T follicular helper cell (primary cell): ENCODE measurements at places on chromosomes 3 and 15.

DNA sequence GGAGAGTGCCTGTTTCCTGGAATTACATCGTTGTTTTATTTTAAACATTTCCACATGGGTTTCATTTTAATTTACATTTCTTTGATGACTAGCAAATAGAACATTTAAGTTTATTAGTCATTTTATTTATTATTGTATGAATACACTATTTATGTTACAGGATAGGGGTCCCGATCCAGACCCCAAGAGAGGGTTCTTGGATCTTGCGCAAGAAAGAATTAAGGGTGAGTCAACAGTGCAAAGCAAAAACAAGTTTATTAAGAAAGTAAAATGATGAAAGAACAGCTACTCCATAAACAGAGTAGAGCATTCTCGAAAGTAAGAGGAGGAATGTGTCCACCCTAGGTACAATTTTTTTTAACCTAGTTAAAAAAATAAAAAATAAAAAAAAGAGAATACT is 539.5 kb downstream of the NAALADL2 start:
- DNase-seq, result no peak

DNA sequence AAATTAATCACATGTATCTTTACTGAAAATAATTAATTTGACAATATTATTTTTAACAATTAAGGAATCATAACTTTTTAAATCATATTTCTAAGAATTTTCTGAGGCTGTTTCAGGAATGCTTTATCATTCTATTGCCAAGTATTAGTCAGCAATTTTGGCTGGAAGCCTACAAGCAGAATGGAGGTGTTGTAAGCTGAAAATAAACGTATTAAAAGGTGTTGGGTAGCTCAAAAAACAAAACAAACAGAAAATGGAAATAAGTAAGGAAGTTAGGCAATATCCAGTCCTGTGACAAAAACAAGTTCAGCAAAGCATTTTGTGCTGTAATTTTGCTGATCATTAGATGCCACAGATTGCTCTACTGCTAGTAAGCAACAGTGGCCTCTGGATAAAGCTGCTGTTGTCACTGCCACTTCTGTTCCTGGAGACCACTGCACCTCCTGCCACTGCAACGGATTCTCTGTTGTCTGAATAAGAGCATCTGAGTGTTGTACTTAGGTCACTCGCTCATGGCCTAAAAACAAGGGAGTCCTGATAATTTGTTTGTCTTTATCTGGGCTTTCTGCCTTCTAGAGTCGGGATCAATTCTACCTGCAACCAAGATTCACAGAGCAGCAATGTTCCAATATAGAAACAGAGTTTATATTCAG is 63.5 kb upstream of the SLITRK3 start:
- no peak for DNase-seq

- DNase-seq, result no peak
Observed at GRCh38 chr3:23438657-23439056, 235.5 kb downstream of the UBE2E2 start.

DNA sequence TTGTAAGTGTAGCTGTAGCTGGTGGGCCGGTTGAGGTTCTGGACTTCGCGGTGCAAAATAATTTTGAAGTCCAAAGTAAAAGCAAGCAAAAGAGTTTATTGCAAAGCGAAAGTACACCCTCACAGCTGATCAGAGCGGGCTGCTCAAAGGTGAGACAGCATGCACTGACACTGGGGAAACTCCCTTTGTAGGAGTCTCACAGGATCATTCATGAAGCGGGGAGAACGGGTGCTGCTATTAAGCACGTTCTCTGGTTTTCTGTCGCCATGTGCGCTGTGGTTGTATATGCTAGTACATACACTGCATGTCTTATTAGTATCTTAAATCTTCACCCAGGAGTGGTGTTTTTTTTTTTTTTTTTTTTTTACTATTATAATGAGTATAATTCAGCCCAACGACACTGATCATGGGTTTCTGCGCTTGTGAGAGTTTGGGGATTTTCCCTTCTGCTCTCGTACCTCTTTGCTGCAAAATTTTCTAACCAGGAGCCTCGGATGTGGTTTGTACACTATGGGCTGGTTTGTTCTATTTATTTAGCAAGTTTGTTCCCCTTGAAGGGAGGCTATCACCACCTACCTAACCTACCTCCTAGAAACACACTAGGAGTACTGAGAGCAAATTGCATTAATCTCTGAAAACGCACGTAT is 1.4 kb upstream of the AP4E1 start:
- DNase-seq, result peak; percentile 70

- DNase-seq, result no peak
Observed at GRCh38 chr15:31427411-31427810, 100.8 kb downstream of the KLF13 start.

DNA sequence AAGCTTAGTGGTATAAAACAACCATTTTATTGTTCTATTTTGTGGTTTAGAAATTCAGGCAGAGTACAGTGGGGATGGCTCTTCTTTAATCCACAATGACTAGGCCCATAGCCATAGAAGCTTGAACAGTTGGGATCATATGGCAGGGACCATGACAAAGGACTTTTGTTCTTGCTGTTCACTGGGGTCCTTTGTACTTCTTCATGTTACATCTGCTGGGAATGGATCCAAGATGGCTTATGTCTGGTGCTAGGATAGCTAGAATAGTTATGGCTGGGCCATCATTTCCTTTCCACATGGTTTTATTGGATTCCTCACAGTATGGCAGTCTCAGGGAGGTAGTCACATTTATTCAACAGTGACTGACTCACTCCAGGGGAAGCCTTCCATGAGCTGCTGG is 427.9 kb upstream of the AGTR1 start:
- no peak for DNase-seq

DNA sequence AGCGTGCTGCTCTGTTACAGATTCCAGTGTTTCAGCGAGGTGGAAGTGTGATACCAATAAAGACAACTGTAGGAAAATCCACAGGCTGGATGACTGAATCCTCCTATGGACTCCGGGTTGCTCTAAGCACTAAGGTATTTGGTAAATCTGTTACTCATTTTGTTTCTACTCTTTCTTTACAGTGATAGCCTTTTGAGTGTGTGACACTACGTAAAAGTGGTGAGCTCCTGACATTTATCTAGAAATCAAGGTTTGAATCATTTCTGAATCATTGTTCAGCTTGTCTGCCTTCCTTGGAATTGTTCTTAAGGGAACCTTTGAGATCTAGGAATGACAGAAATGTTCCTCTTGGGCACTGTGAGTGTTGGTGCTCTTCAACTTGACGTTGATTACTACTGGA is 11.2 kb upstream of the CAPN3 start:
- no peak for DNase-seq

- DNase-seq, result no peak
Observed at GRCh38 chr3:40846451-40846850, 321.7 kb downstream of the ZNF621 start.

DNA sequence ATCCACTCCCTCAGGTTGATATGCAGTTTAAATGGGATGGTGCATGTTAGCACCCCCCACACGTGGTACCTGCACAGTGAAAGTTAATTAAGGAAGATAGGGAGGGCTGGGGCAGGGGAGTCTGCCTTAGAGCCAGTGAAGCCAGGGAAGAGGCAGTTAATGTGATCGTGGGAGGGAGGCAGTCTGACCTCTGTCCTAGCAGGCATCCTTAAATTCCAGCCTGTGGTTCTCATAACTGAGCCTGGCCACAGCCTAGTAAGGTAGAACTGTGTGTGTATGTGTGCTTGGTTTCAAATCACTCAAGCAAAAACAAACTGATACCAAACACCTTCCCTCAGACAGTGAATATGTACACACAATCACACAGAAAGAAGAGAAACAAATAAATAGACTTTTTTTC is 319.1 kb upstream of the TLE3 start:
- DNase-seq, result no peak

GRCh38 chr3:61532739-61533500 is 28.5 kb upstream of the PTPRG start:
- DNase-seq, result no peak

DNA sequence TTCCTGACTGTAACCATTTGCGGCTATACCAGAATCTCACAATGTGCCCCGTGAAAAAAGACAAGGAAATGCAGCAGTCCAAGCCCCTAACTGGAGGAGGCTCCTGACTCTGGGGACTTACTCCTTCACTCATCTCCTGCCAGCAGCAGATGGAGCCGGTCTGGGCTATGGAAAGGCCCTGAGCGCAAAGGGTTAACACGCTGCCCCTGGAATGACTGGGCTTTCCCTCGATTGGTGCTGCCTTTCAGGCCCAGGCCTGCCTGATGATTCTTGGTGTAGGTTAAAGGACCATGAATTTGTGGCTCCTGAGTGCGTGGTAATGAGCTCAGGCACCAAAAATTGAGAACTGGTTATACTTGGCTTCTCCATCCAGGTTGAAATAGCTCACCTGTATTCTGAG is 42.3 kb upstream of the GALNT15 start:
- no peak for DNase-seq

DNA sequence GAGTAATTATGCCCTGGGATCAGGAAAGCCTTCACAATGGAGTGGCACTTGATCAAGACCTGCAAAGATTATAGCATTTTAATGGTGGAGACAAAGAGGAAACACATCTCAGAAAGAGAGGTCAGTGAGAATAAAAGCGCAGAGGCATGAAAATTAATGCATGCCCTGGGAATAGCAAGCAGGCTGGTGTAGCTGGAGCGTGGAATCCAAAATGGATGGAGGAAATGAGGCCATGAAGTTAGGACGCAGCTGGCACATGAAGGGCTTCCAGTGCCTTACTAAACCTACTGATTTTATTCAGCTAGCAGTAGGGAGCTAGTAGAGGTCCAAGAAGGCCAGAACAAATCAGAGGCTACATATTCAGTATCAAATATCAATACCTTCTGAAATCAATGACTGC is 38.1 kb downstream of the TMEM212 start:
- no peak for DNase-seq

GRCh38 chr15:98860281-98861041 is 147.1 kb downstream of the PGPEP1L start:
- no peak for DNase-seq

GRCh38 chr3:124563376-124563775 is 166.9 kb upstream of the UMPS start:
- no peak for DNase-seq

DNA sequence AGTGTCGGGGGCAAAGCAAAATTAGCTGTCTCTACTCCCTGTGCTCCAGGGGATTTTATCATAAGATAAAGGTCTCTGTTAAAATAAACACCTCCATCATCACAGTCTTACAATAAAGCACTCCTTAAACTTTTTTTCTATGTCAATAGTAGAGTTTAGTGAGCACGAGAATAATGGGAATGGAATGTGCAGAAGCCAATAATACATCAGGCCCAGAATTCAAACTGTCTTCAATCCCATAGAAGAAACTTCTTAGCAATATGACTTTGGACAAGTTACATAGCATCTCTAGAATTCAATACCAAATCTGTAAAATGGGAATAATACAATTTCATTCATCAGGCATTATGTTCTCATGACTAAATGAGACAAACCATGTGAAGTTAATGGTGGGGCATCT is 49.0 kb upstream of the EPHA3 start:
- DNase-seq, result no peak

GRCh38 chr3:61985020-61985419 is 388.3 kb downstream of the FEZF2 start:
- DNase-seq, result no peak

DNA sequence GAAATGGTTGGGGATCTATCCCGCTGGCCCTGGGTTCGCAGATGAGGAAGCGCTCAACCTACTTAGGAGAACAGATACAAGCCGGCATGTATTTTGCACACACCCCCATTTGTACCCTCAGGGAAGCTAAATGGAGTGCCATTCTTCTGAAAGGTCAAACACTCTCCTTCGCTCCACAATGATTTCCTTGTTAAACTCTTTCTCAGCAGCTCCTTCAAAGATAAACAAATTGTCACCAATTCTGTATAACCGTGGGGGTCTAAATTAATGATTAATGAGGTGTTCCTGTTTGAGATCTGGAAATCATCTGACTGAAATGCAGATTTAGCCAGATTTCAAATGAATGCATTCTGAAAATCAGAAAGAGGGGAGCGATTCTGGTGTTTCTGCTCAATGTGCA is 124.0 kb downstream of the MEGF11 start:
- DNase-seq, result no peak

DNA sequence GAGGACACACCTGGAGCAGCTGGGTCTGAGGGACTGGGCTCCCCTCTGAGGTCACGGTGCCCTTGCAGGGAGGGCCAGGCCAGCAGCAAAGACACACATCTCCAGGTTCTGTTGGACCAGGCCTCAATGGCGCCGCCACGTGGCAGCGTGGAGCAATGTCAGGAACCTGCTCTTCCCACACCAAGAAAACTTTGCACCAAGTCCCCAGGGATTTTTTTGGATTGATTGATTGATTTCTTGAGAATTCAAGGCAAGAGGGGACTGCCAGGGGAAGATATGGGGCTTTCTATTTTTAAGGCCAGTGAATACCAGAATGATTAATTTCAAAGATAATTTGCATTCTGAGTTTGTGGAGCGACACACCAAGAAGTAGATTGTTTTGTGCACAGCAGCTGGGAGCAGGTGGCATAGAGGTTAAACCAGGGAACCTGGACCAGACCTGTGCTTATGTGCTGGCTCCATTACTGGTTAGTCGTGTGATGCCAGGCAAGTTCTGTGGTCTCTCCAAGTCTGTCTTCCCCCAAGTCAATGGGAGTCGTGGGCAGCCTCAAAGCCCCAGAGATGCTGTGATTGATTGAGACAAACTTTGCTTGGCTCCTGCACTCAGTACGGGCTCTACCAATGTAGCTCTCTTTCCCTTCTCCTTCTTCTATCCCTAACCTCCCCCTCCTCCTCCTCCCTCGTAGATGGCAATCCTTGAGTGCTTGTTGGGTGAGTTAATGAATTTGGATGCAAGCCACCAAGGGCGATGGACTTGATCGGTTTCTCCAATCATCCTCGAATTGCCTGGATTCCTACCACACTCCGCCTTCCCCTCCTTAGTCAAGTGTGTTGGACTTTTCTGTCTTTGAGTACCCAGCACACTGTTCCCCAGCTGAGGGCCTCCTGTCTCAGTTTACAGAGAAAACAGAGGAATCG is 96.2 kb upstream of the TRPM1 start:
- DNase-seq, result no peak

DNA sequence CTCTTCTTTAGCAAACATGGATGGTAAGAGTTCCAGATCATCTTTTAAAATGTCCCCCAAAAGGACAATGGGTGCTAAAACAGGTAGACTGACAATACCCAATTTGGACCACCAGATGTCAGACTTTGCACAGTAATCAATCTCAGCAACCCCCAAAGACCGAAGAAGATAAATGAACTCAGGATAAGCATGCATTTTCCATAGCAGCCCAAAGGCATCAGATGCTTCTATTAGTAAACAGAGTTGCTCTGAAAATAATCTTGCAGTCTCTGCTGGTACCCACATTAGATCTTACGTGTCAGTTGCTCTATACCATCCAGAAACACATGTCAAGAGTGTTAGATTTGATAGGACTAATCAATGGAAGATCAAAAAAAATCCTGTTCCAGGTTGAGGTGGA is 20.6 kb downstream of the MYH15 start:
- DNase-seq, result peak; percentile 28

DNA sequence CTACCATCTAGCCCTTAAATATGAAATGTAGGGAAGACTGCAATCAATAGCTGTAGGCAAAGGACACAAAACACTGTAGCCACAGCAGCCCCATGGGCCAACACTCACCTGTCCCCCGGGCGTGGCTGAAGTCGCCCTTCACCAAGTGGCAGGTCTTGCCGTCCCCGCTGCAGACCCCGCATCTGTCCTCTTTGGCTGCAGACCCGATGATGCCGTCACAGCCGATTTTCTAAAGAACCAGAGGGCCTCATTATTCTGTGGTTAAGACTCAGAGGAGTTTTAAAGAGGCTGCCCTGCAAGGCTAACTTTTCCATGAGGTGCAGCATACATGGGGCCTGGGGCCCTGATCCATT is 245.6 kb downstream of the ADAMTS17 start:
- DNase-seq, result no peak

GRCh38 chr3:29870136-29870535 is 589.3 kb downstream of the RBMS3 start:
- DNase-seq, result no peak

GRCh38 chr3:11195721-11196332 is 41.5 kb downstream of the HRH1 start:
- no peak for DNase-seq
